T-helper 17 cell (primary cell): ENCODE measurements at places on chromosomes 11 and 22. TPM values are rescaled to one million over a fixed set of nuclear protein-coding genes. Genes with fewer than 3 reads are reported as not detected.

The MPEG1 gene
- 5.4 TPM for total RNA-seq

The MMP11 gene
- total RNA-seq = 0.76 TPM

- no peak for DNase-seq
- H3K27ac ChIP-seq = peak overlapping the region; percentile 97
- peaks cover 68% of the 10 kb centered on the region for H3K4me1 ChIP-seq
- peaks cover 12% of the 10 kb centered on the region for H3K36me3 ChIP-seq
Measured at GRCh38 chr11:67267188-67268080, 1.2 kb downstream of the GRK2 start.

The MS4A12 gene
- not detected for total RNA-seq

DNA sequence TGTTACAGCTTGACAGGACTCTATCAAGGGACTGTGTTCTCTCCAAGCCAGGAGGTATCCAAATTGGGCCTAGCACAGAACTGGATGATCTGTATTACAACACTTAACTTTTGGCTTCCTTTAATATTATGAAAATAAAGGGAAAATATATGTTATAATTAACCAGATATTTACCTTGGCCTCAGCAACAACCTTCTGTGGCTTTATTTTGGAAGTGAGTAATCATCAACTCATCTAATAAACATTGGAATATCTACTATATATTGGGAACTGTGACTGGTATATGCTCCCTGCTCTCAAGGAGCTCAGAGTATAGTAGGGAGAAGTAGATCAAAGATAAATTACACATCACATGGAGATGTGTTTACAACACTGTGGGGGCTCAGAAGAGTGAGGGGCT, 352.2 kb downstream of the METTL15 start:
- no peaks in the 10 kb centered on the region for H3K4me1 ChIP-seq
- DNase-seq = no peak
- H3K36me3 ChIP-seq = no peaks in the 10 kb centered on the region

DNA sequence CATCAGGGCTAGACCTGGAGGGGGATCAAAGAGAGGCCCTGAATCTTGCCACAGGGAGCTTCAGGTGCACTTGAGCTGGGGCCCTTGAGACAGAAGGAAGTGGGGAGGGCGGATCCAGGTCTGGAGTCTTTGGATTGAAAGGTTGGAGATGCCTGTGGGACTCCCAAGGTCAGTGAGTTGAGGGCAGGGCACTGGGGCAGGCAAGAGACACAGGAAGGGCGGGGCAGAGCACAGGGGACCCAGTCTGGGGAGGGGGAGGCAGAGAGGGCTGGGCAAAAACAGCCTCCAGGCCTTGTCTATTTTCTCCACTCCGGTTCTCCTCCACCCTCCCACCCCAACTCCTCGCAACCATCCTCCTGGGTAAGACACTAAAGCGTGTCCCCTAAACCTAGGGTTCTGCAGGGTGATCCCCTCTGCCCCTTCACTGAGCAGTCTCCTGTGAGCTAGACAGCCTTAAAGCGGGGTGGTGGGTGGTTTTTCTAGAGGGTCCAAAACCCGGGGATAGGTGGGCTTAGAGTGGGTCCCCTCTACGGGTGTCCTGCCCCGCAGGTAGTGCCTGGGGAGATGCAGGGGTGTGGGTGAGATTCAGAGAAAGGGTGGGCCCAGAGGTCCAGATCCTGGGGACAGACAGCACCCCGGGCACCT, 38.6 kb upstream of the CELSR1 start:
- no peak for DNase-seq
- no peaks in the 10 kb centered on the region for H3K27me3 ChIP-seq
- H3K36me3 ChIP-seq = peaks cover 2% of the 10 kb centered on the region
- H3K4me1 ChIP-seq = peaks cover 21% of the 10 kb centered on the region
- peak overlapping the region; percentile 86 for H3K4me3 ChIP-seq

DNA sequence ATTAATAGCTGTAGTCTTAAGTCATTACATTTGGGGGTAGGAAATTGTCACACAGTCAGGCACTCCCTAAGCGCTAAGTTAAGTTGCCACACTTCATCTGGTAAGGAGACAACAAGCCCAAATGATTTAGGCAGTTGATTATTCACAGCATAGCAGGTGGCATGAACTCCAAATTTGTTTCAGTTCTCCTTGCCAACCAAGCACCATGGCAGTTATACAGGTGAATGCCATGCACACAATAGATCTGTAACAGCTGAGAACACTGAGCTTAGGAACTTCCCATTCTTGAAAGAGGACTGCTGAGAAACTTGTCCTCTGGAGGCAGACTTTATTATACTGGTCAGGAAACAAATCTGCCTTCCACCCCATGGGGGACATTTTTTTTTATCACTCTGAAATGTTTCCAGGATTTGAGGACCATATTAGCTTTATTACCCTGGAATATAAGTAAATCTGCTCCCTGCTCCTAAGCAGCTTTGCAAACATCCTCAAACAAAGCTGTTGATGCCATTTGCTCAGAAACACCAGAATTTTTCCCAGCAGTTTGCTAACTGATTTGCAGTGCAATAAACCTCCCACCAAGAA, 5.1 kb upstream of the INTS4 start:
- no peaks in the 10 kb centered on the region for H3K36me3 ChIP-seq
- no peak for DNase-seq
- no peak overlapping the region for H3K4me3 ChIP-seq
- peaks cover 6% of the 10 kb centered on the region for H3K27me3 ChIP-seq
- H3K4me1 ChIP-seq = peaks cover 8% of the 10 kb centered on the region
- H3K27ac ChIP-seq = no peak overlapping the region

DNA sequence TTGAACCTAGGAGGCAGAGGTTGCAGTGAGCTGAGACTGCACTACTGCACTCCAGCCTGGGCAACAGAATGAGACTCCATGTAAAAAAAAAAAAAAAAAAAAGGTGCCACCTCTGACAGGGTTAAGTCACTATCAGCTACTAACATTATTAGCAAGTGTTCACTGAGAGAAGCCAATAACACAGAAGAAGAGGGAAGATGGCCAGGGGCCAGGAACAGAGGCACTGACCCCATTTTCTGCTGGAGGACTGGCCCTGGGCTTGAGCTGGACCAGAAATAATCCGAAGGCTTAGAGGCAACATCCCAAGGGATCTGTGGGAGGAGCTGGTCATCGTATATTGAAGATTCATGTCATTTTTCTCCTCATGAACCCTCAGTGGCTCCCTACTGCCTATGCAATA, 5.0 kb downstream of the SLC5A1 start:
- H3K4me1 ChIP-seq = peaks cover 25% of the 10 kb centered on the region
- peaks cover 7% of the 10 kb centered on the region for H3K36me3 ChIP-seq
- no peak overlapping the region for H3K27ac ChIP-seq
- H3K27me3 ChIP-seq = peaks cover 57% of the 10 kb centered on the region
- no peak overlapping the region for H3K4me3 ChIP-seq

DNA sequence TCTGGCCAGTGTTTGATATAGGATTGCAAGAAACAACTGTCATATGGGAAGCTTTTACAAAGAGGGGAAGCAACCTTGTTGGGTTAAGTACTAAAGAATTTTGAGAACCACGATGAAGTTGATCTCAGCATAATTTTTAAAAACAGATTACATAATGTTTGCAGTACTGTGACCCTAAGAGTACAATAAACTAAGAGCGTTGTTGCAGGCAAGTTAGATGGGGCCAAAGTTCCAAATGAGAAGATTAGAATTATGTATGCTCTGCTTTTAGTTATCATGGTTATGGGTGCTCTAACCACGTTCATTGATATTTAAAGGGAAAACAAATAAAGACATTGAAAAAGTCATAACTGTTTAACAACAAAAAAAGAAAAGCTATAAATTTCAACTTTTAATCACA, 177.5 kb downstream of the CNTN5 start:
- H3K27ac ChIP-seq = no peak overlapping the region
- no peaks in the 10 kb centered on the region for H3K4me1 ChIP-seq
- no peak overlapping the region for H3K4me3 ChIP-seq
- no peaks in the 10 kb centered on the region for H3K36me3 ChIP-seq
- no peak for DNase-seq
- H3K27me3 ChIP-seq = no peaks in the 10 kb centered on the region

The GSTT2B gene
- not detected for total RNA-seq

- no peaks in the 10 kb centered on the region for H3K36me3 ChIP-seq
- H3K27ac ChIP-seq = no peak overlapping the region
- no peak overlapping the region for H3K4me3 ChIP-seq
- no peak for DNase-seq
- H3K27me3 ChIP-seq = peaks cover 5% of the 10 kb centered on the region
Measured at GRCh38 chr11:2358754-2359442, 18.2 kb upstream of the CD81 start.

The ARHGAP8 gene
- 4.7 TPM for total RNA-seq

The CCDC87 gene
- 0.63 TPM for total RNA-seq

GRCh38 chr22:45468872-45469271, 33.8 kb upstream of the FBLN1 start:
- no peak overlapping the region for H3K27ac ChIP-seq
- H3K36me3 ChIP-seq = no peaks in the 10 kb centered on the region
- no peak overlapping the region for H3K4me3 ChIP-seq
- H3K4me1 ChIP-seq = peaks cover 3% of the 10 kb centered on the region

GRCh38 chr11:76714493-76714892, 43.9 kb upstream of the LRRC32 start:
- no peak for DNase-seq
- H3K4me3 ChIP-seq = no peak overlapping the region
- H3K27me3 ChIP-seq = peaks cover 12% of the 10 kb centered on the region
- H3K4me1 ChIP-seq = peaks cover 6% of the 10 kb centered on the region

GRCh38 chr11:55357560-55358184, 10.1 kb upstream of the OR4A15 start:
- H3K4me3 ChIP-seq = no peak overlapping the region
- no peaks in the 10 kb centered on the region for H3K27me3 ChIP-seq
- H3K4me1 ChIP-seq = no peaks in the 10 kb centered on the region
- no peaks in the 10 kb centered on the region for H3K36me3 ChIP-seq
- no peak for DNase-seq

The SCGB1D2 gene
- total RNA-seq = not detected

The ANO1 gene
- total RNA-seq = 0.34 TPM

The TIGD3 gene
- 0.45 TPM for total RNA-seq

- peak overlapping the region; percentile 56 for H3K4me3 ChIP-seq
- H3K27ac ChIP-seq = no peak overlapping the region
- H3K36me3 ChIP-seq = peaks cover 7% of the 10 kb centered on the region
Measured at GRCh38 chr11:119027561-119028345, 2.9 kb downstream of the SLC37A4 start.

GRCh38 chr11:7642747-7643146, 30.6 kb downstream of the CYB5R2 start:
- peaks cover 7% of the 10 kb centered on the region for H3K4me1 ChIP-seq
- H3K36me3 ChIP-seq = peaks cover 21% of the 10 kb centered on the region
- no peak for DNase-seq
- no peak overlapping the region for H3K27ac ChIP-seq

- no peak overlapping the region for H3K4me3 ChIP-seq
- peaks cover 2% of the 10 kb centered on the region for H3K36me3 ChIP-seq
- no peak for DNase-seq
- H3K27ac ChIP-seq = no peak overlapping the region
- peaks cover 3% of the 10 kb centered on the region for H3K4me1 ChIP-seq
Measured at GRCh38 chr11:33747979-33748378, 11.8 kb upstream of the CD59 start.

DNA sequence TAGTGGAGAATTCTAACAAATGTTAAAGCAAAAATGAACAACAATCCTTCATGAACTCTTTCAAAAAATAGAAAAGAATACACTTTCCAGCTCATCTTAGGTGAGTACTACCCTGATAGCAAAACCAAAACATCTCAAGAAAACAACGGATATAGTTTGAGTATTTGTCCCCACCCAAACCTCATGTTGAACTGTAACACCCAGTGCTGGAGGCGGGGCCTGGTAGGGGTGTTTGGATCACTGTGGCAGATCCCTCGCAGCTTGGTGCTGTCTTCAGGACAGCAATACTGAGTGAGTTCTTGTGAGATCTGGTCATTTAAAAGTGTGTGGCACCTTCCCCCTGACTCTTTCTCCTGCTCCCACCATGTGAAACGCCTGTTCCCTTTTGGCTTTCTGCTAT, 27.0 kb downstream of the NCAPD3 start:
- H3K4me1 ChIP-seq = peaks cover 15% of the 10 kb centered on the region
- no peaks in the 10 kb centered on the region for H3K27me3 ChIP-seq
- H3K4me3 ChIP-seq = peak overlapping the region; percentile 25

DNA sequence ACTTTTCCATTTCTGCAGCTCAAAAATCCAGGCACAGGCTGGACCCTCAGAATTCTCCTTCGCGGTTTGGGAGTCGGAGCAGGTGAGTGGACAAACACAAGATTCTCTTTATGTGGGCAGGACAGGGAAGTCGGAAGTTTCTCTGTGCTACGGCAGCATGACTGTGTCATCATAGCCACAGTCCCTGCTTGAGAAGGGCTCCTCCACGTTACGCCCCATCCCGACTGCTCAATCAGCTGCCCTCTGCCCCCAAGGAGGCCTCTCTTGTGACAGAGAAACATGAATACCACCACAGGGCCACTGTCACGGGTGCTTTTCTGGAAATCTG, 89.0 kb upstream of the SHISAL1 start:
- no peak for DNase-seq
- peaks cover 7% of the 10 kb centered on the region for H3K4me1 ChIP-seq
- no peaks in the 10 kb centered on the region for H3K36me3 ChIP-seq
- H3K4me3 ChIP-seq = no peak overlapping the region
- H3K27ac ChIP-seq = no peak overlapping the region

GRCh38 chr11:29231586-29231985, 785.2 kb downstream of the KCNA4 start:
- no peaks in the 10 kb centered on the region for H3K36me3 ChIP-seq
- no peak for DNase-seq
- H3K4me1 ChIP-seq = no peaks in the 10 kb centered on the region
- no peak overlapping the region for H3K4me3 ChIP-seq

- peaks cover 37% of the 10 kb centered on the region for H3K4me1 ChIP-seq
- peak overlapping the region; percentile 93 for H3K4me3 ChIP-seq
- no peak for DNase-seq
- H3K27me3 ChIP-seq = no peaks in the 10 kb centered on the region
- H3K27ac ChIP-seq = peak overlapping the region; percentile 89
Measured at GRCh38 chr11:57427727-57428082, 784 bp upstream of the SLC43A3 start.

The BEST1 gene
- 0.35 TPM for total RNA-seq

GRCh38 chr22:41885516-41885915, 29.4 kb downstream of the SHISA8 start:
- H3K36me3 ChIP-seq = peaks cover 22% of the 10 kb centered on the region
- DNase-seq = no peak
- no peak overlapping the region for H3K27ac ChIP-seq
- H3K4me3 ChIP-seq = no peak overlapping the region
- H3K4me1 ChIP-seq = peaks cover 4% of the 10 kb centered on the region

GRCh38 chr11:13140028-13140870, 131.1 kb downstream of the RASSF10 start:
- H3K27me3 ChIP-seq = peaks cover 56% of the 10 kb centered on the region
- peaks cover 4% of the 10 kb centered on the region for H3K36me3 ChIP-seq
- no peaks in the 10 kb centered on the region for H3K4me1 ChIP-seq
- no peak for DNase-seq
- H3K27ac ChIP-seq = no peak overlapping the region

- no peaks in the 10 kb centered on the region for H3K27me3 ChIP-seq
- no peaks in the 10 kb centered on the region for H3K4me1 ChIP-seq
- DNase-seq = no peak
- no peak overlapping the region for H3K27ac ChIP-seq
Measured at GRCh38 chr11:77596626-77597025, 6.9 kb downstream of the AQP11 start.
